Colonic mucosa (tissue), 4 donors: ENCODE measurements at places on chromosomes 7 and 10.

DNA sequence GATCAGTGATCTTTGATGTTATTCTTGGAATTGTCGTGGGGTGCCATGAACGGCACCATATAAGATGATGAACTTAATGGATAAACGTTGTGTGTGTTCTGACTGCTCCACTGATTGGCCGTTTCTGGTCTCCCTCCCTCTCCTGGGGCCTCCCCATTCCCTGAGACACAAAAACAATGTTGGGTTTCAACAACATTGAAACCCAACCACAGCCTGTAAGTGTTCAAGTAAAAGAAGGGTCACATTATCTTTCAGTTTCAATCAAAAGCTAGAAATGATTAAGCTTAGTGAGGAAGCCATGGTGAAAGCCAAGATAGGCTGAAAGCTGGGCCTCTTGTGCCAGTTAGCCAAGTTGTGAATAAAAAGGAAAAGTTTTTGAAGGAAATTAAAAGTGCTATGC lies 19.5 kb downstream of the EN2 start:
- peaks cover 32% of the 10 kb centered on the region for H3K27me3 ChIP-seq
- no peaks in the 10 kb centered on the region for H3K4me1 ChIP-seq
- H3K36me3 ChIP-seq, result no peaks in the 10 kb centered on the region
- no peak overlapping the region for H3K27ac ChIP-seq
- H3K4me3 ChIP-seq, result no peak overlapping the region
- no peak for DNase-seq

- H3K27me3 ChIP-seq, result no peaks in the 10 kb centered on the region
- H3K27ac ChIP-seq, result no peak overlapping the region
- no peaks in the 10 kb centered on the region for H3K36me3 ChIP-seq
- DNase-seq, result peak; percentile 63
Measured at GRCh38 chr7:158406801-158407200, 180.8 kb downstream of the PTPRN2 start.

- peak overlapping the region; percentile 3 for H3K27ac ChIP-seq
- no peak overlapping the region for H3K4me3 ChIP-seq
- H3K27me3 ChIP-seq, result no peaks in the 10 kb centered on the region
- no peaks in the 10 kb centered on the region for H3K4me1 ChIP-seq
- no peak for DNase-seq
Measured at GRCh38 chr7:17369691-17370426, 71.4 kb downstream of the AHR start.

GRCh38 chr7:139300390-139300789 lies 40.7 kb upstream of the FMC1 start:
- H3K27me3 ChIP-seq, result no peaks in the 10 kb centered on the region
- no peak overlapping the region for H3K27ac ChIP-seq
- no peaks in the 10 kb centered on the region for H3K4me1 ChIP-seq
- no peak for DNase-seq
- H3K4me3 ChIP-seq, result no peak overlapping the region
- no peaks in the 10 kb centered on the region for H3K36me3 ChIP-seq

DNA sequence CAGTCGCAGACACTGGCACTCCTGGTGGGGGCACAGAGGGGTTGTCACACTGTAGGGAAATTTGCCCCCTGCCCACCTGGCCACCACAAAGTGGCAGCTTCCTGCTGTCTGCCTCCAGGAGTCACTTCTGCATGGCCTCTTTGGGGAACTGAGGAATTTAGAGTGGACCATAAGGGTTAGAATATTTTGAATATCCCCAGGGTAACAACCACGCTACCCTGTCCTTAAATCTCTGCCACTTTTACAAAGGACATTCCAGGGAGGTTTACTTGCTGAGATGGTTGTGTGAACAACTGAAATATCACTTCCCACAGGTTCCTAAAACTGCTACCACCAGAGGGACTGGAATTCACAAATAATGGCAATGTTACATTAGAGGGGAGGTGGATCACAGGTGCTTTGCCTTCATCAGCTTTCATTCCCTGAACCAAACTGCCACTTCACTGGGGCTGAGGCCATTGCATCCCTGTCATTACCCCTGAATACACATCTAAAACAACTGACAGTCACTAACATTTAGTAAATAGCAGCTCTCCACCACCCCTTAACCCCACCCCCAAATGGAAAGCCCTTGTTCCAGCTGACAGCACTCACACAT lies 88.1 kb upstream of the IFRD1 start:
- no peak for DNase-seq
- H3K36me3 ChIP-seq, result no peaks in the 10 kb centered on the region
- no peaks in the 10 kb centered on the region for H3K4me1 ChIP-seq
- H3K27me3 ChIP-seq, result no peaks in the 10 kb centered on the region
- no peak overlapping the region for H3K27ac ChIP-seq
- no peak overlapping the region for H3K4me3 ChIP-seq

DNA sequence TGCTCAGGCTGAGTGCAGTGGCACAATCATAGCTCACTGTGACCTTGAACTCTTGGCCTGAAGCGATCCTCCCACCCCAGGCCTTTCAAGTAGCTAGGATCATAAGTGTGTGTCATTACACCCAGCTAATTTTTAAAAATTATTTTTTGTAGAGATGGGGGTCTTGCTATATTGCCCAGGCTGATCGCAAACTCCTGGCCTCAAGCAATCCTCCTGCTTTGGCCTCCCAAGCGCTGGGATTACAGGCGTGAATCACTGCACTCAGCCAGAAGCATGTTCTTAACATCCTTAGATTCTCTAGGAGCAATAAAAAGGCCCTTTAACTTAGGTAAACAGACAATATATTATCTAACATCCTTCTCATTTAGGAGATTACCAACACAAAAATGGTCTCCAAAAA lies 38.3 kb upstream of the EFCAB10 start:
- H3K36me3 ChIP-seq, result no peaks in the 10 kb centered on the region
- H3K27ac ChIP-seq, result no peak overlapping the region
- DNase-seq, result no peak
- no peaks in the 10 kb centered on the region for H3K4me1 ChIP-seq

DNA sequence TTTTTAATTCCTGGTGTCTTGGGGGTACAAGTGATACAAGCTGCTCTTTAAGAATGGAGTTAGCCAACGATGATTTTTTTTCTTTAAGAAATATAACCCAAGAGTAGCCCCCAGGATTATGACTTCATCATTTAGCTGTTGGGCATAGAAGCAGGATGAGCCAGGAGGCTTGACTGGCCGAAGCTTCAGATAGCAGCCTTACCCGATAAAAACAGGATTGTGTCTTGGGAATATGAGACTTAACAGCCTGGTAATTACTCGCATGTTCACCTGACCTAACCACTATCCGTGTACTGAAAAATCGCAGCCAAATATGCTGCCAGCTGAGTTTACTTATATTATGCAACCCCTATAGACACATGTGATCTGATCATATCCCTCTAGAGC lies 346.0 kb upstream of the BMPER start:
- H3K36me3 ChIP-seq, result no peaks in the 10 kb centered on the region
- no peak overlapping the region for H3K4me3 ChIP-seq
- no peak overlapping the region for H3K27ac ChIP-seq
- no peaks in the 10 kb centered on the region for H3K4me1 ChIP-seq
- no peak for DNase-seq

DNA sequence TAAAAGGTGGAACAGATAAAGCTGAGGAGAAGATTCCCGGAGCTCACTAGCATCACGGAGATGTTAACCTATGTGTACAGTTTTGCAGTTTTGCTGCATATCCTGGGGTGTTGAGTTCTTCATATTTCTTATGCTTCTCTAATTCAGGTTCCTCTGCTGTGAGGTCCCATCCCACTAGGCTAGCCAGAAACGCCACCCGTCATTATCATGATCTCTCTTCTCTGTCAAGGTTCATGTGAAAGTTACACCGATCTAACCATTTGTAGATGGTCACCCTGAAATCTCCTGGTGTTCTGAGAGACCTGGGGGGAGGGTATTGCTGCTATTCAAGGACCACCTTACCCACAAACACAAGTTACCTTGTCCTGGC lies 136.3 kb downstream of the CCDC71L start:
- no peak overlapping the region for H3K4me3 ChIP-seq
- no peaks in the 10 kb centered on the region for H3K36me3 ChIP-seq
- no peaks in the 10 kb centered on the region for H3K4me1 ChIP-seq
- no peaks in the 10 kb centered on the region for H3K27me3 ChIP-seq
- H3K27ac ChIP-seq, result no peak overlapping the region
- DNase-seq, result no peak

DNA sequence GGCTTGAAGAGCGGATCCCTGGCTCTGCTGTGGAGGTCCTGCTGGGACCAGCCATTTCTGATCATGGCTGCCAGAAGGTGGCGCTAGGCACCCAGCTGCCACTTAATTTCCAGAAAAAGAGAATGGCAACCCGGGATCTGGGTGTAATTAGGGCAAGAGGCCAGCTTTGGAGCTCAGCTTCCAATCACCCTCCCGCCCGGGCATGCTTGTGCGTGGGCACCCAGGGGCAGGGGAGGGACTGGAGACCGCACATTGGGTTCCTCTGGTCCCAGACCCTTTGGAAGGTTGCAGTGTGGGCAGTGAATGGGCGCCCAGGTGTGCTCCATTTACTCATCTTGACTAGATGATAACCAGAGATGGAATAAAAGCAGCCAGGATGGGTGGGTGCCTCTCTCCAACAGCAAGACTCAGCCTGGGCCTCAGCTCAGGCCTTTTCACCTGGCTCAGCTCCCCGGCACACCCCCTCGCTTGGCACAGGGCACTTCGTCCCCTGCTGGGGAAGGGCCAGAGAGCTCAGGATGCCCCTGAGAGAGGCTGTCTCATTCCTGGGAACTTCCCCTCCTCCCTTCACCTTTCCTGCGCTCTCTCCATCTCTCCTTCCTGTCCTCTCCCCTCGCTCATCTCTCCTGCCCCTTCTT lies 14.7 kb downstream of the FAM241B start:
- H3K4me3 ChIP-seq, result no peak overlapping the region
- no peaks in the 10 kb centered on the region for H3K27me3 ChIP-seq
- no peak overlapping the region for H3K27ac ChIP-seq

- no peaks in the 10 kb centered on the region for H3K27me3 ChIP-seq
- no peak for DNase-seq
- H3K36me3 ChIP-seq, result no peaks in the 10 kb centered on the region
- no peaks in the 10 kb centered on the region for H3K4me1 ChIP-seq
Measured at GRCh38 chr7:38393874-38394273, 120.4 kb upstream of the TARP start.

- H3K27ac ChIP-seq, result no peak overlapping the region
- DNase-seq, result peak; percentile 42
- peaks cover 4% of the 10 kb centered on the region for H3K4me1 ChIP-seq
- no peak overlapping the region for H3K4me3 ChIP-seq
- no peaks in the 10 kb centered on the region for H3K27me3 ChIP-seq
Measured at GRCh38 chr7:33757563-33758165, 147.7 kb upstream of the BMPER start.

GRCh38 chr10:65611592-65611991 lies 1314.2 kb upstream of the LRRTM3 start:
- no peaks in the 10 kb centered on the region for H3K36me3 ChIP-seq
- no peak overlapping the region for H3K4me3 ChIP-seq
- no peaks in the 10 kb centered on the region for H3K27me3 ChIP-seq
- H3K4me1 ChIP-seq, result no peaks in the 10 kb centered on the region
- H3K27ac ChIP-seq, result no peak overlapping the region

- H3K36me3 ChIP-seq, result no peaks in the 10 kb centered on the region
- no peak overlapping the region for H3K4me3 ChIP-seq
- no peak overlapping the region for H3K27ac ChIP-seq
- H3K4me1 ChIP-seq, result peaks cover 4% of the 10 kb centered on the region
- H3K27me3 ChIP-seq, result peaks cover 26% of the 10 kb centered on the region
Measured at GRCh38 chr7:121334875-121335648, 6.3 kb downstream of the WNT16 start.

- H3K4me1 ChIP-seq, result no peaks in the 10 kb centered on the region
- no peak overlapping the region for H3K4me3 ChIP-seq
- no peaks in the 10 kb centered on the region for H3K36me3 ChIP-seq
- H3K27ac ChIP-seq, result no peak overlapping the region
- H3K27me3 ChIP-seq, result no peaks in the 10 kb centered on the region
Measured at GRCh38 chr10:23037561-23037960, 57.8 kb upstream of the MSRB2 start.

GRCh38 chr10:6766131-6766801 lies 186.2 kb upstream of the PRKCQ start:
- H3K27ac ChIP-seq, result no peak overlapping the region
- DNase-seq, result peak; percentile 22
- no peaks in the 10 kb centered on the region for H3K36me3 ChIP-seq

DNA sequence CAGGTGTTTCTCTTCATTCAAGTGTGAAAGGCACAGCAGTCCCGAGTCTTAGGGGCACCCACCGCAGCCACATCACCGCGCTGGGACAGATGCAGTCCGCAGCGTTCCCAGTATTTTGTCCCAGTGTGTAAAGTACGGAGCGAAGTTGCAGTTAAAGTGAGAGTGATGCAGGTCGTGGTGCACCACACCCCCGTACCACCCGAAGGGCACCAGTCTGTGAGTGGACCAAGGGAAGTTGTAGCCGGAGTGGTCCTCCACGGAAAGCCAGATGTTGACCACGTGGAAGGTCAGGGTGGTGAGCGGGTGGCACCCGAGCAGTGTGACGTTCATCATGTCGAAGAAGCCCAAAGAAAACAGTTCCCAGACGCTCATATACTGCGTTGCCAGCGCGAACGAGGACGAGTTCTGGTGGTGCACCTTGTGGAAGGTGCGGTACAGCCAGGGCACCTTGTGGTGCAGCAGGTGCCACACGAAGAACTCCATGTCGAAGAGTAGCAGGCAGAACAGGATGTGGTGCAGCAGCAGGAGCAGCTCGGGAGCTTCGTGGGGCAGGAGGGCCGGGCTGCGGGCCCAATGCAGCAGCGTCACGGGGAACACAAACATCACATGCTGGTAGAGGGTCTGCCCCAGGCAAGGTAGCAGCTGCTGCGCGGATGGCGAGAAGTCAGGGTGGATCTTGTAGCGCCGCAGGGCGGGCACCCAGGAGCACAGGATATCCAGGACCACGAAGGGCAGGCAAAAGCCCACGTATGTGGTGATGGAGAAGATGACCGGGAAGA lies 526 bp downstream of the CH25H start:
- no peaks in the 10 kb centered on the region for H3K36me3 ChIP-seq
- no peaks in the 10 kb centered on the region for H3K4me1 ChIP-seq
- peaks cover 29% of the 10 kb centered on the region for H3K27me3 ChIP-seq
- DNase-seq, result peak; percentile 35
- peak overlapping the region; percentile 45 for H3K27ac ChIP-seq

DNA sequence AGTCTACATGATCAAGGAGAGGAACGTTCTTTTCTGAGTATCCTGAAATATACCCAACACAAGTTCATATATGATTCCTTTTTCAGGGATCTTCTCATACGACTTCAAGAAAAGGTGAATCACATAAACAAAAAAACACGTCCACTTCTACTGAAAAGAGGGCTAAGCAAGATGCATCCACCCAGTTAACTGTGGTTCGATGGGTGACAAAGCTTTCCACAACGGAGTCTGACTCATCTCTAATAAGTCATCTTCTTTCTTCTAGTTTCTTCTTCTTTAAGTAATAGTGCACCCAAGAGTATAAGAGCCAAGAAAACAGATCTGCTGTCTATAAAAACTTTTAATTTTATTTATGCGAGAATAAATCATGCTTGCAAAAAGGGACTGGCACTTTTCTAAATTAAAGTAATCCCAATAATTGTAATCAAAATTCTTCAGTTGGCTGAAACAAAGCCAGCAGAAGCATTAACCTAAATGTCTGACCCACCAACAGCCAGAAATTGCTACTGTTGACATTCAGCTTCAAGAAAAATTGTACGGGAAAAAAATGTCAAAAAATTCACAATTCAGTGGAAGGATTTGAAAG lies 146.9 kb upstream of the ANK3 start:
- peaks cover 13% of the 10 kb centered on the region for H3K4me1 ChIP-seq
- no peaks in the 10 kb centered on the region for H3K36me3 ChIP-seq
- H3K27ac ChIP-seq, result no peak overlapping the region
